ENCODE measurements at places on chromosomes 11 and 22. TPM values are rescaled to one million over a fixed set of nuclear protein-coding genes. Genes with fewer than 3 reads are reported as not detected.

The SOX6 gene
- 0.16 TPM for total RNA-seq

The SLC22A25 gene
- not detected for total RNA-seq

DNA sequence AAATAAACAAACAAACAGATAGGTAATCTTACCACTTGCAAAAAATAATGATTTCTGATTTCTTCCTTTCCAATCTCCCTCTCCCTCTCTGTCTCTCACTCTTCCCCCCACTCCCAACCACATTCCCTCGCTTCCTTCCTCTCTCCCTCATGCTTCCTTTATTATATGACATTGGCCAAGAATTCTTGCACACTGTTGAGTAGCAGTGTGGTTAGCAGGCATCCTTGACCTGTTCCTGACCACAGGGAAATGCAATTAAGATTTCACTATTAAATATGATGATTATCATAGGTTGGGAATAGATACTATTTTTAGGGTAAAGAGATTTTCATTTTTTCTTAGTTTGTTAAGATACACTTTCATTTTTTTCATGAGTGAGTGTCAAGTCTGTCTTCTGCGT lies 14.7 kb upstream of the PLAAT4 start:
- DNase-seq: no peak

DNA sequence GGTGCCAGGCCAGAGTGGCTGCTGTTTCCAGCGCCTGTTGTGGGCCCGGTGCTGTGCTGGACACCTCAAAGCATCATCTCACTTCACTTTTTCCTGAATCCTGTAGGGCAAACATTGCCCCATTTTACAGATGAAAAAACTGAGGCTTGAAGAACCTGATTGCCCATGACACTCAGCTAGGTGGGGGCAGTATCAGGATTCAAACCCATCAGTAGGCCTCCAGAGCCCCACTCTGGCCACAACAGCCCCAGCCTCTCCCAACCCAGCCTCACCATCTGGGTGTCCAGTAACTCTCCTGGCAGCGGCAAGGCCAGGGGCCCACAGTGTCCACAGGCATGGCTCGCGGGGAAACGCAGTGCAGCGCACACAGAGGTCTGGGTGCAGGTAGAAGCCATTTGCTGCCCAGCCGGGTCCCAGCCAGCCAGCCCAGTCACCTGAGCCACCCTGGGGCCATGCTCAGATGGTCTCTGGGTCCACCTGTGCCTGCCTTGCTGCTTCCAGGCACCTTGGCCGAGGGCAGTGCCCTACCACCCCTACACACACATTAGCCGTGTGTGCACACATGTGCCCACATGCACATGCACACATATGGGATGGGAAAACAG lies 11.5 kb downstream of the SLC22A12 start:
- no peak for DNase-seq

GRCh38 chr22:28956506-28956905 lies 73.1 kb downstream of the ZNRF3 start:
- DNase-seq: no peak

GRCh38 chr11:16173798-16174197 lies 182.5 kb downstream of the SOX6 start:
- no peak for DNase-seq

DNA sequence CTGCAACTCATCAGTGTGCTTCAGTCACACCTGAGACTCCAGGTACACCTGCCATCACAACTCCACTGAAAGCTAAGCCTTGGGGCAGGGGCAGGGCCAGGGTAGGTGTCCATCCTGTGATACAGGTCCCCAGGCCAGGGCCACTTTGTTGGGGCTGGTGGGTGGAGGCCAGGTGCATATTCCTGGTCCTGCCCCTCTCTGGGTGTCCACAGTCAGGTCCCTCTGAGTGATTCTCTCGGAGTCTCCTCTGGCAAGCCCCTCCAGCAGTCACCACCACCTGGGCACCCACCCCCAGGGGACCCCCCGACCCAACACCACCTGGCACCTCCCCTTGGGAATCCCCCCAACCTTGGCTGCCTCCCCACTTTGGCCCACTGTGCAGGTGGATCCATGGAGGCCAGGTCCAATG lies 9.5 kb upstream of the ACR start:
- DNase-seq: no peak

- DNase-seq: no peak
Observed at GRCh38 chr22:23175817-23176644, 4.3 kb upstream of the BCR start.

DNA sequence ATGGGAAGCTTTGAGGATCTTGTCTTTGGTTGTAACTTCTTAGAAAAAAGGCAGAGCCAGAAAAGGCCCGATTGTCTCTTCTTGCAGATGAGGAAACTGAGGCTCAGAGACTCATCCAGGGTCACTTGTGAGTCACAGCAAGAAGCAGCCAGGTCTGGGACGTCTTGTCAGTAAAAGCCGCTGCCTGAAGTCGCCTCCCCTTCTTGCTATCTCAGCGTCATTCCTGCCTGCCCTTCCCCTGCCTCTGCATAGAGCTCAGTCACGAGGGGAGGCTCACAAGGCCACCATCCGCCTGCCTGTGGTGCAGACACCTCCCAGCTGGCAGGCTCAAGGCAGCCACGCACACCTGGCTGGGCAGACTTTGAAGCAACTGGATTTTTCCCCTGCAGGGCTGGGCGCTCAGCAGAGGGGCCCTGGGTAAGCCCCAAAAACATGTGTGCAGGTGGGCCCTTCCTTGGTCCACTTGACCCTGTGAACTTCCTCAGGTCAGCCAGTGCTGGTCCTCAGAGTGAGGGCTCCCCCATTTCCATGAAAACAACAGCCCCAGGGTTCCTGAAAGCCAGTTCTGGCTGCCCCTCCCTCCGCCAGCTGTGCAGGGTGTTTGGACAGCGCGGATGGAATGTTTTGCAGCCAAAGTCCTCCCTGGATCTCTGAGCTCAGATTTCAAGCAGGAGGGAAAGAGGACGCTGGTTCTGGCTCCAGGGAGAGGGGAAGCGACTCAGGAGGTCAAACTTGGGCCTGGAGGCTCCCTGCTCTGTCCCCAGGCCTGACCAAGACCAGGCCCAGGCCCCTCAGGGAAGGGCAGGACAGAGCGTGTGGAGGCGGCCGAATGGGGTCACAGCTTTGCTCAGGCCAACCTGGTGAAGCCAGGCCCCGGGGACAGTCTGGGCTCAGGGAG lies 6.0 kb upstream of the RAB3IL1 start:
- DNase-seq: no peak
